Activated CD4-positive, alpha-beta memory T cell treated with anti-CD3 and anti-CD28 coated beads for 36 hours (primary cell): ENCODE measurements at places on chromosomes 5 and 9. TPM values are rescaled to one million over a fixed set of nuclear protein-coding genes. Genes with fewer than 3 reads are reported as not detected.

DNA sequence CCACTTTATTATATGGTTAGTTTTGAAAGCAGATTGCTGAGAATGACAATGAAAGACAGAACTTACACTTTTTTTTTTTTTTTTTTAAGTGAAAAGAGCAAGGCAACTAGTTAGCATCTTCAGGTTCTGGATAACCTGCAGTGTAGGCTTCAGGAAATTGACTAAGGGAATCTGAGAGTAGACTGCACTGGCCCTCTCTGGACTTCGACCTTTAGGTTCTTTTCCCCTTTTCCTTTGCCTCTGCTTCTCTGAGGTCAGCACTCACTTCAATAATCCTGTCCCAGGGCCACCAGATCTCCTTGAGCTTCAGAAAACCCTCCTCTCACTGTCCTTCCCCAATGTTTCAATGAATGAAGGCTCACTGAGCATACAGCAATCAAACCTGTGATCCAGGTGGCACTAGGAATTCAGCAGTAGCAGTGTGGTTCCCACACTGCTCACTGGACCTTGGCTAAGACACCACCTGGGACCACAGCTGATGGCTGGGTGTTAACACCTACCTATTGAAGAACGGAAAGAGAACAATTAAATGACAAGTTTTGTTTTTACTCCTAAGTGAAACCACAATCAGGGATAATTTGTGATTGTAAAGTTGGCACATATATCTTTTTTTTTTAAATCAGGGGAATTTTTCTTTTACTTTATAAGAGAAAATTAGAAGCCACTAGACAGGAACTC lies 85.8 kb upstream of the IL6ST start:
- H3K36me3 ChIP-seq, result peaks cover 2% of the 10 kb centered on the region
- peak overlapping the region; percentile 2 for H3K4me3 ChIP-seq
- no peaks in the 10 kb centered on the region for H3K27me3 ChIP-seq

DNA sequence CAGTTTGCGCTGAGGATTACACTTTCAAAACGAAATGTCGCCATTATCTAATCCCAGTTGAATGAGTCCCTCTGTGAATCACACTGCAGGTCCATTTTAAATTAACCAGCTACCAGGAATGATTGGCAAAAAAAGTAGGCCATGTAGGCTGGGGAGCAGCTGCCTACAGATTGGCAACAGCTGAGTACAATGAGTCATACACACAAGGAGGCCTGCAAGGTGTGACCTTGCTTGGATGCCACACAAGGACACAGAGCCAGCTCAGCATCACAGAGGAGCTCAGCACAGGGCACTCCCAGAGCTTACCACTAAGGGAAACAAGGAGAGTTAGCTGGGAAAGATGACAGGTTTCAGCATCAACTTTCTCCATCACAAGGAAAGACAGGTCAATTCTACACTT lies 12.9 kb downstream of the HAVCR1 start:
- H3K27ac ChIP-seq, result no peak overlapping the region
- H3K4me1 ChIP-seq, result peaks cover 36% of the 10 kb centered on the region
- H3K27me3 ChIP-seq, result no peaks in the 10 kb centered on the region
- no peak overlapping the region for H3K4me3 ChIP-seq
- H3K36me3 ChIP-seq, result peaks cover 2% of the 10 kb centered on the region

- H3K27ac ChIP-seq, result no peak overlapping the region
- no peaks in the 10 kb centered on the region for H3K27me3 ChIP-seq
- H3K36me3 ChIP-seq, result no peaks in the 10 kb centered on the region
- peak; percentile 9 for DNase-seq
Observed at GRCh38 chr5:103340717-103341388, 82.3 kb downstream of the MACIR start.

- no peak for DNase-seq
- H3K4me3 ChIP-seq, result no peak overlapping the region
- no peaks in the 10 kb centered on the region for H3K4me1 ChIP-seq
Observed at GRCh38 chr9:75431375-75431774, 343.1 kb downstream of the OSTF1 start.

DNA sequence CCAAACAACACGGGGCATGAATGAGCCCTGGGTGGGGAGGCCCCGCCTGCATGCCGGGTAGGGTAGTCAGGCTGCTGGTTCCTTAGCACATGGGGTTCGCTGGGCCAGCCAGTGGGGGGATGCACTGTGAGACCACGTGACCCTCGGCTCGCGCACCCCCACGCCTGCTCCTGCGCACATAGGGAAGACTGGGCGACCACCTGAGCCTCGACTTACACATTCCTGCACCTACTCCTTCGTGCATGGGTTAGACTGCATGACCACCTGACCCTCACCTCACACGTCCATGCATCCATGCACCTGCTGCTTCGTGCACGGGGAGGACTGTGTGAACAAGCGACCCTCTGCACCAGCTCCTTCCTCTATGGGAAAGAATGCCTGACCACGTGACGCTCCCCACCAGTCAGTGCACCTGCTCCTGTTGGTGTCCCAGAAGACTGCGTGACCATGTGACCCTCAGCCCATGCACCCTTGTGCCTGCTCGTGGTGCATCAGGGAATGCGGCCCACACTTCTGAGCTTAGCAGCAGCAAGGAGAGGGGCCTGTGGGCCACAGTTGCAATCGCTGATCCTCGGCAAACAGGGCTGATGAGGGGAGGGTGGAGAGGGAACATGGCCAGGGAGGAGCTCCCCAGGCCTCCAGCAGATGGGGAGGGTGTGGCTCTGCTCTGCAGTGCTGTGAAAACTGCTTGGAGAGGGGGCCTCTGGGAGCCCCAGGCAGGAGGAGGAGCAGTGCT lies 18.1 kb downstream of the LPCAT1 start:
- no peaks in the 10 kb centered on the region for H3K27me3 ChIP-seq
- no peak overlapping the region for H3K4me3 ChIP-seq
- peaks cover 32% of the 10 kb centered on the region for H3K4me1 ChIP-seq
- H3K27ac ChIP-seq, result no peak overlapping the region

GRCh38 chr9:28650327-28650726 lies 1077.0 kb upstream of the C9orf72 start:
- H3K27ac ChIP-seq, result no peak overlapping the region
- no peaks in the 10 kb centered on the region for H3K36me3 ChIP-seq
- no peaks in the 10 kb centered on the region for H3K4me1 ChIP-seq
- DNase-seq, result no peak
- H3K4me3 ChIP-seq, result no peak overlapping the region
- no peaks in the 10 kb centered on the region for H3K27me3 ChIP-seq

GPR21 gene
- total RNA-seq, result not detected

GRCh38 chr5:14671414-14671813 lies 6.9 kb downstream of the OTULIN start:
- peak overlapping the region; percentile 58 for H3K4me3 ChIP-seq
- peaks cover 12% of the 10 kb centered on the region for H3K36me3 ChIP-seq
- no peak for DNase-seq
- H3K27me3 ChIP-seq, result no peaks in the 10 kb centered on the region

- H3K4me1 ChIP-seq, result peaks cover 2% of the 10 kb centered on the region
- no peak overlapping the region for H3K4me3 ChIP-seq
- no peak overlapping the region for H3K27ac ChIP-seq
- no peaks in the 10 kb centered on the region for H3K36me3 ChIP-seq
- no peak for DNase-seq
Observed at GRCh38 chr5:1141834-1142233, 30.0 kb upstream of the SLC12A7 start.

DNA sequence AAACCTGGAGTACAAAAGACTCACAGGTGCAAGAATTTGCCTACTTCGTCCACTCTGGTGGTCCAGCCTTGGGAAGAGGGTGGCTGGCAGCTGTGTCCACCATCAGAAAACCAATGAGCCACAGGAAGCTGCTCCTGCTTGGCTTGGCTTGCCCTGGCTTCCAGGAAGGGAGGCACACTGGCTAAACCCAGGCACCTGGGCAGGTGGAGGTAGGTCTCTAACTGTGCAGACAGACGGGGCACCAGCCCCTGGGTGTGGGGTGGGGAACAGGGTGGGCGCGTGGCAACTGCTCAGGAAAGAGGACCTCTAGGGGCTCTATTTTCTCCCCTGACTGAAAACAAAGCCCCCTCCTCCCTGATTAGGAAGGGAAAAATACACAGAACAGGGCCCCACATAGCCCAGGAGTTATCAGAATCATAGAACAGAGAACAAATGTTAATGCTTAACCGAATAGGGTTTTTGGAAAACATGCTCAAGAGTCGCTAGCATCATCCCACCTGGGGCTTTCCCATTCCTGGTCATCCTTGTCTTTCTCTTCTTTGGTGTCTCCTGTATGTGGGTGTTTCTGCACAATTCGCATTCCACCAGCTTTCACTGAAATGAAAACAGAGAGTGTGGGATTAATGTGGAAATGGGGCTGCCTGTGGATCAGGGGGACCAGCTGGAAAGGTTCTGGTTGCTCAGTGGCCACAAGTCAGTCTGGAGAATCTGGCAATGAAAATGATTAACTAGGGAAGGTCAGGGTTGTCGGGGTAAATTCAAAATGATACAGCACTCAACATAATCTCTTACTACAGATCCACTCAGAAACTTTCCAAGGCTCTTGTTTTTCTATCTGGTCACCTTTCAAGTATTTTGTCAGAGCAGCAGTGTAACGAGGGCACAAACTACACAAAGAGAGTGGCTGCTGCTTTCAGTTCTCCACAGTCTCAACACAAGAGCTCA lies 13.1 kb downstream of the DAP start:
- H3K4me3 ChIP-seq, result no peak overlapping the region
- DNase-seq, result no peak
- H3K36me3 ChIP-seq, result peaks cover 40% of the 10 kb centered on the region
- no peaks in the 10 kb centered on the region for H3K27me3 ChIP-seq

GRCh38 chr9:119758241-119758640 lies 389.0 kb upstream of the BRINP1 start:
- no peak overlapping the region for H3K27ac ChIP-seq
- H3K4me1 ChIP-seq, result no peaks in the 10 kb centered on the region
- H3K27me3 ChIP-seq, result no peaks in the 10 kb centered on the region
- no peaks in the 10 kb centered on the region for H3K36me3 ChIP-seq

PCSK1 gene
- not detected for total RNA-seq

DNA sequence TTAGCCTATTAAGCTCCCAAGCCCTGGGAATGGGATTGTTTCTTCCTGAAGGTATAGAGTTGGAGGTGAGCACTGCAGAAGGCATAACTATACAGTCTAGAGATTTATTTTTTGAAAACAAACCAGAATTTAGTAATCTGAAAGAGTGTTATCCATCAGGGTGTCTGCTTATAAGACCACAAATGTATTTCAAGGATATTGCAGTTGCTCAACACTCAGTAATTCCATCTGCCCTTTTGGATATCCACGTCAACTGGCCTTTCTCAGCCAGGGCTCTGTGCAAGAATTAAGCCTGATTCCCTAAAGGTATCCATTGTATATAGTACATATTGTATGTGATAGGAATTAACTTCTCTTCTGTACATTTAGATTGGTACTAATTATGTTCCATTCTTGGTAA lies 15.0 kb upstream of the IL31RA start:
- no peak overlapping the region for H3K27ac ChIP-seq
- no peaks in the 10 kb centered on the region for H3K36me3 ChIP-seq
- no peaks in the 10 kb centered on the region for H3K4me1 ChIP-seq
- no peak for DNase-seq
- H3K4me3 ChIP-seq, result no peak overlapping the region

DNA sequence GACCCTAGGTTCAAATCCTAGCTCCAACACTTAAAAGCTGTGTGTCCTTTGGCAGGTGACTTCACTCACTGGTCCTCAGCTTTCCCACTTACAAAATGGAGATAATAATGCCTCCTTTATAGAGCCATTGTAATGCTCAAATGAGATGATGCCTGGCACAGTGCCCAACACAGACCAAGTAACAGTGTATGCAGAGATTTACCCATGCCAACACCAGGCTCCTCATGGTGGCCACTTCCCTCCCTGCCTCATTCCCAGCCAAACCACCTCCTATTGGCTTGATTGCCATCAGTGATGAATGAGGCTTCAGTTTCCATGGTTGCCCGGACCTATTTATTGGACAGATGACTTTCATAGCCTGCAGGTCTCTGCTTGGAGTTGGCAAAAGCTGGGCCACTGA lies 469.4 kb downstream of the CDK5RAP2 start:
- no peak for DNase-seq
- H3K36me3 ChIP-seq, result no peaks in the 10 kb centered on the region
- H3K4me1 ChIP-seq, result no peaks in the 10 kb centered on the region
- H3K27ac ChIP-seq, result no peak overlapping the region

GRCh38 chr9:94610181-94610606 lies 16.6 kb upstream of the FBP2 start:
- H3K4me3 ChIP-seq, result no peak overlapping the region
- no peak overlapping the region for H3K27ac ChIP-seq
- peaks cover 9% of the 10 kb centered on the region for H3K27me3 ChIP-seq
- no peaks in the 10 kb centered on the region for H3K36me3 ChIP-seq
- H3K4me1 ChIP-seq, result peaks cover 10% of the 10 kb centered on the region

DNA sequence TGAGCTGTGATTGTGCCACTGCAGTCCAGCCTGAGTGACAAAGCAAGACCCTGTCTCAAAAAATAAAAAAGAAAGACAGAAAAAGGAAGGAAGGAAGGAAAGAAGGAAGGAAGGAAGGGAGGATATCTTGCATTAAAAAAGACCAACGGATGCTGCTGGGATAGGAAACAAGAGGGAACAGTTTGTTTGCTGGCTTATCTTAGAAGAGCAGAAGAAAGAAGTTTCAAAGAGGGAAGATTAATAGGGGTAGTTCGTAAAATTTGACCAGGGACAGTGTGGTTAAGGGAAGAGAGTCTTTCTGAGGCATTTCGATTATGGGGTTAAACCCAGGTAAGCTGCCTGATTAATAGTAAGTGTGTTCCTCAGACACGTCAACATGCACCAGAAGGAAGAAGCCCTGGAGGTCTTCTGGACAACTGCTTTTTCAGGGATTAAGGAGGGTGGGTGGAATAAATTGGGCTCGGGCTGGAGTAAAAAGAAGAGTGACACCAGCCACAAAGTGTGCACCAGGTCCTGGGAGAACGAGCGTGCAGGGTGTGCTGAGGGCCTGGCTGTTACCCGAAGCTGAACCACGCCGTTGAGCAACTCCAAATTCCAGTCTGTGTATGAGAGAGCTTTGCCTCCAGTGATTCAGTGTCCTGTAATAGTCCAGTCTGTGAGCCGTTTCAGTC lies 24.8 kb downstream of the FYB1 start:
- H3K27me3 ChIP-seq, result no peaks in the 10 kb centered on the region
- peak overlapping the region; percentile 91 for H3K27ac ChIP-seq
- H3K4me1 ChIP-seq, result peaks cover 66% of the 10 kb centered on the region
- no peak for DNase-seq
- peaks cover 8% of the 10 kb centered on the region for H3K36me3 ChIP-seq

DNA sequence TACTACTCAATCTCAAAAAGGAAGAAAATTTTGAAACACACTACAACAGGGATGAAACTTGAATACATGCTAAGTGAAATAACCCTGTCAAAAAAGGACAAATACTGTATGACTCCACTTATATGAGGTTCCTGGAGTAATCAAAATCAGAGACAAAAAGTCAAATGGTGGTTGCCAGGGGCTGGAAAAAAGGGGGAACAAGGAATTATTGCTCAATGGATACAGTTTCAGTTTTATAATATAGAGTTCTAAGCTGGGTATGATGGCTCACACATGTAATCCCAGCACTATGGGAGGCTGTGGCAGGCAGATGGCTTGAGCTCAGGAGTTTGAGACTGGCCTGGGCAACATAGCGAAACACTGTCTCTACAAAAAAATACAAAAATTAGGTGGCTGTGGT lies 29.0 kb downstream of the ETF1 start:
- H3K27me3 ChIP-seq, result no peaks in the 10 kb centered on the region
- peaks cover 56% of the 10 kb centered on the region for H3K36me3 ChIP-seq
- no peak overlapping the region for H3K27ac ChIP-seq
- no peak for DNase-seq
- peaks cover 3% of the 10 kb centered on the region for H3K4me1 ChIP-seq

GRCh38 chr9:136764301-136764891 lies at the start of gene LCN15:
Gene LCN15 (minus strand): TSS chr9:136764518. CDS start chr9:136764488, 30 bp downstream.
- no peak within 1 kb of the TSS for H3K4me3 ChIP-seq
- peaks cover 15% of the 10 kb centered on the region for H3K4me1 ChIP-seq
- DNase-seq, result no peak
- H3K27ac ChIP-seq, result no peak within 1 kb of the TSS
- peaks cover 21% of the 10 kb centered on the region for H3K27me3 ChIP-seq
